ENCODE measurements at places on chromosomes 4 and X.

DNA sequence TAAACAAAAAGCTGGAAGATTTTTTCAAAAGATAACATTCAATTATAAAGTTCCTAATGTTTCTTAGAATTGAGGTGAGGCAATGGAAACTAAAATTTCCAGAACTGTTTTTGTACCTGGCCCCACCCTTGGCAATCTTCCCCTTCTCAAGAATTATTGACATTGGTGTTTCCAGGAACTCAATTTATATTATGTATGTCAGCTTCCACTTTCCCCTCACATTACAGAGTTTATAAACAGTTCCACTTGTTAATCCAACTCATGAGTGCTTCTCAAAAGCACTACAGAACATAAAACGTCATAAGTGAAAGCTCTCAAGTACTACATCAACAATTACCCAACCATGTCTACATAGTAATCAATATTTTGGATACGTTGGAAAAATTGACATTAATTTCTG, 107.4 kb downstream of the FAM13A start:
- DNase-seq: no peak

DNA sequence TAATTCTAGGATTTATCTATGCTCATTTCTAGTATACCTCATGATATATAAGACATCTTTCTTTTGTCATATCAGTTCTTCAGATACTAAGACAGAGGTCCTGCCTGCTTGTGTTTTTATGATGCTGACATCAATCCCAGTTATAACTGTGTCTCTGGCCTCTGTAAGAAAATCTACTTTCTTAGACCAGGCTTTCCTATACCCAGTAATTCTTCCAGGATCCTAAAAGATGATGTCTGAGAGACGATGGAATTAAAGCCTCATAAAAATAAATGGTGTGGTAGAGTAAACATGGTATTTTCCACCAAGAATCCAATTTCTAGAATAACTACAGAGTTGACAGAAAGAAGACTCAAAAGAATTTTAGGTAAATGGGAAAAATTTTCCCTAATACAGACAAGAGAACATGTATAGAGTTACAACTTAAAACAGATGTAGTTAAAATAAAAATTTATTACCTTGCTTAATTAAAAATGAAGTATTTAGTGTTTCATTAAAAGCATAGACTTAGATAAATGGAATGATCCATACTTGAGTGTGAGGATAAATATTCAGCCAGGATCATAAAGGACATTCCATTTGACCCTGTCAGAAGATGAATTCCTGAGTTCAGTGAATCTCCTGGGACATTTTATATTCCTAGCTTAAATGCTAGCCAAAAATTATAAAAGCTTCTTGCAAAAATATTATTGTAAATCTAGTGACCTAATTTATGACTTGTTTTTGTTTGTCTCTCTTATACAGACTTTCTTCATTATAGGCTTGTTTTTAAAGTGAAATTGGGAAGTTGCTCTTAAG, 137.4 kb downstream of the PDLIM5 start:
- DNase-seq: no peak

GRCh38 chrX:64398088-64398487, 2.8 kb upstream of the MTMR8 start:
- DNase-seq: no peak

DNA sequence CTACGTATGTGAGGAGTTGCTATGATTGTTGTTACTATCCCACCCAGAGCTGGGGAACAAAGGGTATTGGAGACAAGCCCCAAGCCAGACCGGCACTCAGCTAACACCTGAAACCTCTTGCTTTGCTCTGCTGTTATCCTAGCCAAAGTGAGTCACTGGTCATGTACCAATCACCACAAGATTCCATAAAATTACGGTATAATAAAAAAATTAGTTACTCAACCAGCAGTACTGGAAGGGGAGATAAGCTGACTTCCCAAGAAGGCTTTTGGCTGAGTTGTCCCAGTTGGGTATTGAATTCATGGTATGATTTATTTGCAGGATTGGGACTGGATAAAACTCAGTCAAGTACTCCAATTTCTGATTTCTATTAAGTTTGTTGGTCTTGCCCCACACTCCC, 5.3 kb downstream of the EDA2R start:
- DNase-seq: no peak

DNA sequence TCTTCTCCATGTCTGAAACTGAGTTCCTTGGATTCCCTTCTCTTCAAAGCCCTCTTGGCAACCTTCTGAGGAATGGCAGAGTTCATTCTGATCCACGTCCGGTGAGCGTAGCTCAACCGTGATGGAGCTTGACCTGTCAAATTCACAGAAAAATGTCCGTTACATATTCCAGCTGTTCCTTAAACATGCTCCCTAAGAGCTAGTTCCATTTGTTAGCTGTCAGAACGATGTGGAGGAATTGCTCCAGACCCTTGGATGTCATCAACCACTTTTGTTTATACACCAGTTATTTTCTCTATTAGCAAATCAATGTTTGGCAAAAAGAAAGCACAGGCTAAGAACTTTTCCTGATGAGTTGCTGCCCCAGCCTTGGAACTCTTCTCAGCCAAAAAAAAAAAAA, 50.1 kb downstream of the NHS start:
- no peak for DNase-seq

DNA sequence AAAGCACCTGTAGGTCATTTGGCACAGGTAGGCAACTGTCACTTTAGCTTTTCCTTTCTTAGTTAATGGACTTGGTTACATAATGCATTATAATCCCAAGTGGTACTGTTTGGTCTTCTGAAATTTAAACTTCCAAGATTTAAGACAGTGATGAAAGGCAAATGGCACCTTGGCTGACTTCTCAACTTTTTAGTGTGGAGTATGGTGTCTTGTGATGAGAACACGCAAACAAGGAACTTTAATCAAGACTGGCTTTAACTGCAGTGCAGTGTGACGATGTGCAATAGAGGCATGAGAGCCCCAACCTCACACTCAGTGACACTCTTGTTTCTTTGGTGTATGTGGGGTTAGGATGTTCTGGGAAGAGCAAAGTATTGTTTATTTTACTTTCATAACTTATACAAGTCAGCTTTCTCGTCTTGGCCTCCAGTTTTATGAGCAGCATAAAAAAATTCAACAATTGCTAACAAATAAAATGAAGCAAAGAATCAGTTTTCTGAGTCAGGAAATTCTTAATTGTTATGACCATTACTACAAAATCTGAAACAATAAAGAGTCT, 171.9 kb downstream of the MAD2L1 start:
- DNase-seq: no peak

DNA sequence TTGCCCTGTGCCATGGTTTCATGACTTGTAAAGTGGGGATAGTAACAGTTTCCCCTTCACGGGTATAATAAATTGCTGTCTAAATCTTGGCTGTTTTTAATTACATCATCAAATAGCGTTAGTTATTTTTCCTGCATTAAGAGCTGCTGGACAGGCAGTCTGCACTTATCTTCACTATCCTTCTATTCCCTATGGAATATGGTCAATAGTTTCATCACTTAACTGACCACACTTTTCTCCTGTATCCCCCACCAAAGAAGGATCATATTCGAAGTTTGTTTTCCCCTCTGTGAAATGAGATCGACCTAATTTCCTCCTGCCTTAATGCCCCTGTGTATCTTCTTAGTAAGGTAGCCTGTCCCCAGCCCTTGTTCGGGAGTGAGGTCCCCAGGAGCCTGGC, 133.2 kb downstream of the SHROOM3 start:
- no peak for DNase-seq

DNA sequence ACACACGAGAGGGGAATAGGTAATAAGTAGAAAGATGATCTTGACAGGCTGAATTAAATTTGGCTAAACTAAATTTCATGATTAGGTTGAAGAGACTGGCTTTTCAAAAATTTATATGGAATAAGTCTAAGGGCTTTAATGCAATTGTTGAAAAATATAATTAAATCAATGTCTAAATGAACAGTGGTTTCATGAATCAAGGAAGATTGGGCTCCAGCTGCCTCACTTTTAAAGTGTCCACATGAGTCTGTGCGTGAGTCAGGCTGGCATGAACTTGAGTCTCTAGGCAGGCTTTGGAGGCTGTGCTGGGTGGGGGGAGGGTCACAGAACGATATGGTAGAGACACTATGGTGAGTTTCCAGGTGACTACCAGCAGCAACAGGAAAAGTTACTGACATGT, 111.9 kb downstream of the SORBS2 start:
- no peak for DNase-seq

DNA sequence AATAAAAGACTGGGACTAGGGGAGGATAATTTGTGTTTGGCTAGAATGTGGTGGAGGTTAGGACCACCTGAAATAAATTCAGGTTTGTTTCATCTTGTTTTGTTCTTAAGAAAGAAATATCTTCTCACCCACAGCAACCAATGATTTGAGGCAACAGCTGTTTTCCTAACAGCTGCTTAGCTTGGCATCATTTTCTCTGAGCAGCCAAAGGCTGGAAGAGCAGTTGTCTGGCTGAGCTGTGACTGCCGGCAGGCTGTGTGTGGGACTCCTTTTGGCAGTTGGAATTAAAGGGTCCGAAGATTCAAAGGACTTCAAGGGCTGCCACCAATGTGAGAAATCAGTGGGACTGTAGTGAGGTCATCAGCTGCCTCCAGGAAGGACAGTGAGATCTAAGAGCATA, 5.0 kb downstream of the TRIM75 start:
- no peak for DNase-seq

DNA sequence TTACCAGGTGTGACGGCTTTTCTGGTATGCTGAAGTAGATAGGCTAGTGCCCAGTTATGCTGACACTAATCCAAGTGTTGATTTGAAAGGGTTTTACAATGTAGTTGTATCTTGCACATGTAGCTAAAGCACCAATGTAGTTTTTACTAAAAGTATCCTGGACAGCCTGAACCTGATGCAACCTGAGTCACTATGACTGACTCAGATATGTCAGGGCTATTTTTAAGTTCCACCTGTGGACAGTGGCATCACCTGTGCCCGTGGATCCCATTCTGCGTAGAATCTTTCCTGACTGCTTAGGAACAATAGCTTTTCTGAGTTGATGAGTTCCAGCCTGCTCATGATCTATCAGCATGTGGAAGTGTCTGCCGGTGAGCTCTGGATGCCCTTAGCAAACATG, 58.1 kb downstream of the CCNG2 start:
- no peak for DNase-seq

- DNase-seq: no peak
Measured at GRCh38 chrX:97867266-97867665, 983.6 kb downstream of the RPA4 start.

GRCh38 chrX:18890724-18891547, 93.0 kb downstream of the PHKA2 start:
- no peak for DNase-seq

DNA sequence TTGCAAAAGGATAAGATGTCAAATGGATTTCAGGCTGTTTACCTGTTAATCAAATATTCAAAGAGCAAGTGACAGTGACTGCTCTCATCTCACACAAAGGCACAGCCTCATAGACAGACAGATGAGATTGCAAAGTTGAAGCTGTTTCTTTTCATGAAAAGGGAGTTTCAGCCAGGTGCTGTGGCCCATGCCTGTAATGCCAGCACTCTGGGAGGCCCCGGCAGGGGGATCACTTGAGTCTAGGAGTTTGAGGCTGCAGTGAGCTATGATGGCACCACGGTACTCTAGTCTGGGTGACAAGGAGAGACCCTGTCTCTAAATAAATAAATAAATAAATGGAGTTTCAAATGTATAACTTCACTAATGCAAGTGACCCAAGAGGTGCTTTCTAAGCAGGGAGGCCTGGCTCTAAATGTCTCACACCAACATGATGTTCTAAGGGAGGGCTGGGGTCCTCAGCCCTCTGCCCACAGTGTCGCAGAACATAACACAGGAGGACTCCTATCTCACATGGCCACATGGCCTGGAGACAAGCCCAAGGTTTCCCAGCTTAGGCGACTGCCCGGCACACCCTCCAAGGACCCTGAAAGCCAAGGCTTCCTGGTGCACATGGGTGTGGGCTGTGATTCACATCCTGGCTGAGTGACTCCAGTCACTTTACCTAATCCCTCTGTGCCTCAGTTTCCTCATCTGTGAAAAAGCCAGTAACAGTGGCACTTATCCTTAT, 26.8 kb downstream of the PPP2R2C start:
- DNase-seq: no peak

GRCh38 chrX:124028182-124028581, 66.7 kb downstream of the STAG2 start:
- DNase-seq: no peak

- no peak for DNase-seq
Measured at GRCh38 chrX:17072301-17072700, 125.8 kb downstream of the REPS2 start.

GRCh38 chr4:140188975-140189374, 35.0 kb upstream of the MAML3 start:
- no peak for DNase-seq

- DNase-seq: no peak
Measured at GRCh38 chrX:12892716-12893115, 13.7 kb upstream of the TLR8 start.

- DNase-seq: no peak
Measured at GRCh38 chr4:55757356-55757952, 62.1 kb upstream of the EXOC1L start.

- no peak for DNase-seq
Measured at GRCh38 chr4:102764901-102765300, 4.1 kb upstream of the MANBA start.

GRCh38 chr4:184590196-184590595, 59.1 kb downstream of the CASP3 start:
- DNase-seq: no peak

DNA sequence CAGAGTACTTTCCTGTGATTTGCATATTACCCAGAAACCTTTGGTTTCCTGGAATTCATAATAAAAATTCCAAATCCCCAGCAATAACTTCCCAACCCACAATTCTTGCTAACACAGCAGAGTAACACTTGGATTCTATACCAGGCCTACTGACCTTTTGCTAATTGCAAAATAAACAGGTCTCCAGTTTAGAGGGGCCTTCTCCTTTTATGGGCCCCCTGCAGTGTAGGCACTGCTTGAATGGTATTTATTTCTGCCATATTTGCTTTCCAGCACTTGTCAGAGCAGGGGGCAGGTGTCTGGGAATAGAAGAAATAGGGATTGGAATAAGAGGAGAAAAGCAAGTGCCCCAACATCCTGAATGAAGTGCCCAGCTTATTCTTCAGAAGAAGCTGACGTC, 25.3 kb upstream of the GPC3 start:
- no peak for DNase-seq

GRCh38 chrX:108415146-108415545, 23.1 kb downstream of the COL4A6 start:
- DNase-seq: no peak

GRCh38 chrX:100615005-100615404, 21.6 kb downstream of the TSPAN6 start:
- no peak for DNase-seq

GRCh38 chr4:112075129-112075753, 70.0 kb upstream of the FAM241A start:
- no peak for DNase-seq

- no peak for DNase-seq
Measured at GRCh38 chrX:44843318-44843702, 511 bp upstream of the DUSP21 start.

DNA sequence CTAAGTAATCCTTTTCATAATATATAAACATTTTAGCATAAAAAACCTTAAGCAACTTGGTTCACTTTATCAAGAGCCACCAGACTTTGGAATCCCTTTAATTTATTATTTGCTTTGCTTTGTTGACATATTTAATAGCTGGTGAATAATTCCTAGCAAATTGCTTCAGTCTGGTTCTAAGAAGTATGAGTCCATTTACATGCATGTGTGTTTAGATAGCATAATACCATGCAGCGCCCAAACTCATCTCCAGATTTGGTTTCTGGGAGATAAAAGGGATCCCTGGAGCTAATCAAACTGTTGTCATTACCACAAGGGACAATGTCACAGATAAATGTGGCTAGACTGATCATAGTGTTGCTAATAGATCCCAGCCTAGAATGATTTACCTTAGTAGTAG, 111.8 kb downstream of the TMEM144 start:
- no peak for DNase-seq

- no peak for DNase-seq
Measured at GRCh38 chr4:17512973-17513665, 1.2 kb upstream of the QDPR start.
